ENCODE measurements at places on chromosomes 2 and 18.

- DNase-seq: no peak
Observed at GRCh38 chr2:68009526-68009925, 53.3 kb downstream of the C1D start.

DNA sequence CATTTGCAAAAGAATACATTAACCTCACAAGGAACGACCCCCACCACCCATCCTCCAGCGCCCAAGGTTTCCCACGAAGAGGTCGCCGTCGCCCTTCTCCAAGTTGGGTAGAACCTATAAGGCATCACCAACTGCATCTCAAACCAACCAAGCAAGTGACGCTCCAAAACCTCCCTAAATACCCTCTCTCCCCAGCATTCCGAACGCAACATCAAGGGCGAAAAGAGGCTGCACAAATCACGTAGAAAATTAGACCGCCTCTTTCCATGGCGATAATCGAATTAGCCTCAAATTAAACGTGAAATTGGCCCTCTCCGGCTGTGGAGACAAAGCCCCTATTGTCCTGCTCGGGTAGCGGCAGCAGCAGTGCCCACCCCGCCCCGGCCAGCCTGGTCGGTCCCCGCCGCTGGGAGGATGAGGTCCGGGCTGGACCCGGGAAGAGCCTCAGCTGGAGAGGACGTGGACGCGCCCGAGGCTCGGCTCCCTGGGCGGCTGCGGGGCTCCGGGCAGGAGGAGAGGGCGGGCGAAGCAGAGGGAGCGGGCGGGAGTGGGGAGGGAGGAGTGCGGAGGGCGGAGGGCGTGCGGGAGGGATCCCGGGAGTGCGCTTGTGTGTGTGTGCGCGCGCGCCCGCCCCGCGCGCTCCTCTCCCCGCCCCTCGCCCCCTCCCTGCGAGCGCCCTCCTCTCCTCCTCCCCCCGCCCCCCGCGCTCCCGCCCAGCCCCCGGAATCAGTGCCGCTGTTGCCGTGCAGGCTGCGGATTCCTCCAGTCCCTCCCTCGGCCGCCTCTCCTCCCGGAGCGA is at the start of gene SPTBN1:
Gene SPTBN1, plus strand, starts transcription at position 765 of the 799 bp plus-strand sequence. CDS start 70,092 bp downstream, outside the sequence.
- DNase-seq: no peak

DNA sequence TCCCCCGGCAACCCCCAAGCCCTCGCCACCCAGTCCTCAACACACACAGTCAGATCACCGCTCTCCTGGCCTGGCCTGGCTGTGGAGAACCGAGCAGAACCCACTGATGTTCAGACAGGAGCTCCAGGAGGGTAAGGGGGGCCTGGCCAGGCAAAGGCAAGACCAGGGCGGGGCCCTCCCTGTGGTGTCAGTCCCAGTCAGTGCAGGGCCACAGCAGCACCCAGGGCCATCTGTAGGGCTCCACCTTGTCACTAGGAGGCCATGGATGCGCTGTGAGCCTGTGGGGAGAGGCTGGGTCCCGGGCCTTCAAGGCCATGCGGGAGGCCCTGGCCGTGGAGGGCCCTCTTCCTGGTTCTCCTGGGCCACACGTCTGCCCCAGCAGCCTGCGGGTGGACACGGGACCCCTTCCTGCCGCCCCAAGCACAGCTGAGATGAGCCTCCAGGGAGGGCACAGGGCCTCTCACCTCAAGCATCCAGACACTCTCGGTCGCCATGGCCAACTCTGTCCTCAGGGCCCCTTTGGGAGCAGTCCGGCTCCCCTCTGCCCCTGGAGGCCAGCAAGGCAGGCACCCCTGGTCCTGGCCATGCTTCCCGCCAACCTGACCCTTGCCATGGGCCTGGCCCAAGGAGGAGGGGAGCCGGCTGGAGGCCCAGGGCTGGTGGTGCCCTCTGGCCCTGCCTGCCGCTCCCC is 2.0 kb downstream of the ANO7 start:
- no peak for DNase-seq

DNA sequence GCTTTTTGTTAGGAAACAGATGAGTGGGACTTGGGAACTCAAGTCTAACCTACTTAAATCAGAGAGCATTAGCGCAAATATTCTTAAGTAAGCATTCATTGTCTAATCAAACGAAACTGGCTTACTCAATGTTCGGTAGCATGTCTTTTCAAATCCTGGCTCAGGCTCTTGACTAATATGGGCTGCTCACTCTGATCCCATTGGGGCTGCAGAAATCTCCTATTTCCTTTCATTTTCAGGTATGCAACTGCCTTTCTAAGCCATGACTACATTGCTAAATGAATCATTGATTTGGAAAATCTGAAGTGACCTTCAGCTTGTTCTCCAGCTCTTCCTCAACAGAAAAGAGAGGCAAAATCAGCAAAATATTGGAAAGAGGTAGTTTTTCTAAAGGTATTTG is 2084.4 kb upstream of the PIK3C3 start:
- no peak for DNase-seq

GRCh38 chr2:6793371-6793770 is 72.3 kb downstream of the CMPK2 start:
- no peak for DNase-seq

GRCh38 chr2:136920652-136921333 is 155.4 kb downstream of the THSD7B start:
- DNase-seq: no peak

GRCh38 chr2:170610615-170611014 is 104.5 kb upstream of the SP5 start:
- DNase-seq: no peak

GRCh38 chr2:189092936-189093335 is 86.6 kb downstream of the COL5A2 start:
- DNase-seq: no peak

DNA sequence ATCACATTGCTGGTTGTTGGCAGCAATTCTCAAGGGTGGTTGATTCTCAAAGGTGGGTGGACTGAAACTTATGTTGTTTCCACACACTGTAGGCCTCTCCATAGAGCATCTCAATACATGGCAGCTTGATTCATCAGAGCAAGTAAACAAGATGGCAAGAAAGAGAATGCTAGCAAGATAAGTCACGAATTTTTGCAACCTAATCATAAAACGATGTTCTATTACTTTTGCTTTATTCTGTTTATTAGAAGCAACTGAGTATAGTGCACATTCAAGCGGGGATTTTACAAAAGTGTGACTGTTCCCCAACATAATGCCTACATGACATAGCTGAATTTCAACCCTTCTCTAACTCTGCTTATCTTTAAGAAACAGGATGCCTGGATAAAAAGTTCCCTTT is 136.2 kb downstream of the CCDC178 start:
- no peak for DNase-seq

DNA sequence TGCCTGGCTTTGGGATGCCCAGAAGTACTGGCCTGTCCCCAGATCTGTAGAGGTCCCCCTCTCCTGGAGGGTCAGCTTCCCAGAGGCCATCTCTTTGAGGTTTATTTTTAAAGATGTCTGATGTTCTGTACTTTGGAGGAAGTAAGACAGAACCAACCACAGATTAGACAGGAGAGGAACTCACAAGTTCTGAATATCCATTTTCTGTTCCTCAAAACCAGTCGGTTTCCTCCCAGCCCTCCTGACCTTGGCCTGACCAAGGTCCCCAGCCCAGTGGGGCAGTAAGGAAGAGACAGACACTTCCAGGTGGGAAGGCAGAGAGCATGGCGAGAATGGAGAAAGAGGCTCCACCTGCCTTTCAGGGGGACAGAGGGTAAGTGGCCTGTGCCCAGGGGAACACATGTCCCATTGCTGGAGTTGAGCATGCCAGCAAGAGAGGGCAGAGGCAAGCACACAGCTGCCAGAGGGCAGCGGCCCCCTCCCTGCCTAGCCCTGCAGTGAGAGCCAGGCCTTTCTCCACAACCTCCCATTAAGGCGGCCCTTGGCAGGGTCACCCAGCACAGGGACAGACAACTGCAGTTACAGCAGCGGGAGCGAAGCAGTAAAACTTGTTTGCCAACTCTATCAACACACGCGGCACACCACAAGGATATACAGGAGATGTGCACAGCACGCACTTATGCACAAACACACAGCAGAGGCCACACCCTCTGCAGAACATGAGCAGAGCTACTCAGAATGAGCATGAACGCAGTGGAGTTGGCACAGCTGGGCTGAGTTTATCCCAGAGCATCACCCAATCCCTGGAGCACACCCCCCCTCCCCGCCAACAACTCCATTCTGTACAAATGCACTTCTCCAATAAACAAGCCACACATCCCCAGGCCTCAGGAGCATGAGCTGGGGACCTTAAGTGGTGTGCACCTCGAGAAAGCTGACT is 18.5 kb upstream of the SEMA4C start:
- no peak for DNase-seq

DNA sequence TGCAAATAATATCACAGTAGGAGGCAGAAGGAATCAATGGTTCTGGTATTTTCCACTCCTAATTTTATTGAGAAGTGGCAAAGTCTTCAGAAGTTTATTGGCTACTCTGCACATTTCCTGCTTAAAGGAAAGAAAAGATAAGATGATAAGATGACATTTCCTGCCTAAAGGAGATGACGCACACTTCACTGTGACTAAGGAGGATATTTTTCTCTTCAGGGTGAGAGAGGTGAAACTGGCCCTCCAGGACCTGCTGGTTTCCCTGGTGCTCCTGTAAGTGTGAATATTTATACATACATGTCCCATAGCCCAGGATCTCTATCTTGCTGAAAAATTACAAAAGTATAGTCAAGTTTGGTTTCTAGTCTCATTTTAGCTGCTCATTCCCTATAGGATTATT is 27.9 kb downstream of the COL3A1 start:
- DNase-seq: no peak

DNA sequence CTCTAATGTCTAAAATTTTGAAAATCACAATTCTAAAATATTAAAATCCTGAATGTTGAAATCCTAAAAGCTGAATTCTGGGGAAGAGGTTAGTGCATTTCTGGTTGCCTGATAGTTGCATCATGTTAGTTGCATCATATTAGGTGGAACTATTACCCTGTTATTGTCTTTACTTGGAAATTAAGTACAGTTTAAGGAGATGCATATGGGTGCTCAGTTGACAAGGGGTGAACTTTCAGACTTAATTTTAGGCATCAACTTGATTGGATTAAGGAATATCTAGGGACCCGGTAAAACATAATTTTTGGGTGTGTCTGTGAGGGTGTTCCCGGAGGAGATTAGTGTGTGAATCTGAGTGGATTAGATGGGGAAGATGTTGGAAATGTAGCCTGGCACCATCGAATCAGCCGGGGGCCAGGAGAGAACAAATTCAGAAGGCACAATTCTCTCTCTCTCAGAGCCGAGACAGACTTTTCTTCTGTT is 409.8 kb downstream of the PLCL1 start:
- DNase-seq: no peak

- peak; percentile 80 for DNase-seq
Observed at GRCh38 chr2:204260162-204260877, 285.0 kb upstream of the PARD3B start.

DNA sequence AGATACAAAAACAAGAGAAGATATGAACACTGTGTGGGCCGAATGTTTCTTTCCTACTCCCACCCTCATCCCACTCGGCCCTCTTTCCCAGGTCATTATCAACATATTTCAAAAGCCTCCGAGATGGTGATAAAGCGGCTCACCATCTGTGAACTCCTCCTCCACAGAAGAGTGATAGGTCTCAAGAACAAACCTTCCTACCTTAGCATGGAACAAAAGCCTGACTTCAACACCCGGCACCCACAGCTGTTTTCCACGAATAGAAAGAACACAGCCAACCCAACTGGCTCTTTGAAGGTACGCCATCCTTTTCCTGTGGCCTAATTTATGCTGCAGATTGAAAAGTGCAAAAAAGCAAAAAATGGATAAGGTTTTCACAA is 28.8 kb downstream of the BCL2 start:
- no peak for DNase-seq

DNA sequence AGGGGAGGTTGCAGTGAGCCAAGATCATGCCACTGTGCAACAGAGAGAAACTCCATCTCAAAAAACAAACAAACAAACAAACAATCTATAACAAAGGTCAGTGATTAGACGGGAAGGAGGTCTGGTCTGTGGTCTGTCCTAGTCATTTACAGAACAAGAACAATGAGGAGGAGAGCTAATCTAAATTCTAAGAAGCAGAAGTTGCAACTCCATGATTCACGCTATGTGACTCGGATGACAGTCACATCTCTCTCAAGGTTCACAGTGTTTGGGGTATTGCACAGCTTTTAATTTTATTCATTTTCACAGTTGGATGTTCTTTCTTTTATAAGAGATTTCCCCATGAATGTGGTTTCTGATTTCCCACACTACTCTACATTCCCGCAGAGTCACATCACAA is 218.7 kb upstream of the PIEZO2 start:
- DNase-seq: no peak

DNA sequence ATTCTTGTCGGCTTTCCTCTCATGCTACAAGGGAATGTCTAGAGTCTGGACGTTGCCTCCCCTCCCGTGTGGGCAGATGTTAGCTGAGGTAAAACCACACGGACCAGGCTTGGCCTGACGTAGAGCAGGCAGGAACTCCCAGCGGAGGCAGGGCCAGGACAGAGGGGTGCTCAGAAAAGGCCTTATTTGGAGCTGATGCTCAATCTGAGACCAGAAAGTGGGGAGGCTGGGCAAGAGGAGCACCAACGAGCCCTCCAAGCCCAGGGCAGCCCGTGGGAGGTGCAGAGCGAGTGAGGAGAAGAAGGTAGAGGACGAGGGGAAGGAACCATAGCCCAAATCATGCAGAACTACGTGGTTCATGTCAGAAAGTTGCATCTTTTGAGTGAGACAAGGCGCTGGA is 9.0 kb downstream of the TEX51 start:
- no peak for DNase-seq

DNA sequence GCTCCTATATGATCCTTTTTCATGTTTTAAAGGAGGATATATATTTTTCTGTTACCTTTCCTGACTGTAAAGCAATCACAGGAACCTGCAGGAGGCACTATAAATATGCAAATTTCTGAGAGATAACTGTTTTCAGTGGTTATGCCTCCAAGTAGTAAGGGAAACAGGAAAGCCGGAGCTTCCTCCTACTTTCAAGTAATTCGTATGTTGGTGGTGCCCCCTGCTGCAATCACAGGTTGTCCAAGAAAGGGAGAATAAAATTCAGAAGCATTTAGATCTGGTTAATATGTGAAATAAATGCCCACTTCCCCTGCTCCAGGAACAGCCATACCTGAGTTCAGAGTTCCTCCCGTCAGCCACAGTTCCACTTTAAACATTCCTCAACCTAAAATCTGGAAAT is 12.0 kb upstream of the BCL11A start:
- DNase-seq: no peak

- no peak for DNase-seq
Observed at GRCh38 chr2:24845691-24846090, 52.5 kb downstream of the CENPO start.

DNA sequence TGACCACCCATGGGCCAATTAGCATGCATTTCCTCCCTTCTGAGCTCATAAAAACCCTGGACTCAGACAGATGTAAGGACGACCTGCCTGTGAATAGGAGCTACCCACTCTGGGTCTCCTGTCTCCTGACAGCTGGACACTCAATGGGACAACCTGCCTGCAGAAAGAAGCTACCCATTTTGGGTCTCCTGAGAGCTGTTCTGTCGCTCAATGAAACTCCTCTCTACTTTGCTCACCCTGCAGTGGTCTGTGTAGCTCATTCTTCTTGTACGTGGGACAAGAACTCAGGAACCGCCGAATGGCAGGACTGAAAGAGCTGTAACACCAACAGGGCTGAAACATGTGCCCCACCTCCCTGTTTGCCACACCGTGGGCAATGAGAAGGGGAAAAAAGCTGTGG is 60.3 kb upstream of the DYNC1I2 start:
- no peak for DNase-seq

Data from glomerular endothelial cell (primary cell).